Kidney tubule cell (primary cell): ENCODE measurements at places on chromosomes 3 and 15.

- no peak for DNase-seq
Observed at GRCh38 chr3:195794708-195795107, 17.0 kb downstream of the MUC4 start.

GRCh38 chr15:64653757-64654156 is 121.6 kb downstream of the RBPMS2 start:
- no peak for DNase-seq

DNA sequence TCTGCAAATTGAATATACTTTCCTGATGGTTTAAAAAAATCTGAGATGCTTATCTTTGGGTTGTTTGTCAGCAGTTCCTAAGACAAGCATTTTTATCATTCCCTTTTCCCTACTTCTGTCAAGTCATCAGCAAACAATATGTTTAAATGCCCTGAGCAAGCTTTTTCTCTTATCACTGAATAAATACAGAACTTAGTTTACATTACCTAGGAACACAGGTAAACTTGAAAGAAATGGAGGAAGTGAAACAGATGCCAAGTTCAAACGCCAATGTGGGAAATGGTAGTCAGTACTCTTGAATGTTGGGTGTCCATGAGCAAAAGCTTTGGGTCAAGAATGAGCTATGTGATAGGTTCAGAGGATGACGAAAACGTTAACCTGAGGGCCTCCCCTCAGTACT is 17.2 kb upstream of the TCAIM start:
- DNase-seq: no peak

DNA sequence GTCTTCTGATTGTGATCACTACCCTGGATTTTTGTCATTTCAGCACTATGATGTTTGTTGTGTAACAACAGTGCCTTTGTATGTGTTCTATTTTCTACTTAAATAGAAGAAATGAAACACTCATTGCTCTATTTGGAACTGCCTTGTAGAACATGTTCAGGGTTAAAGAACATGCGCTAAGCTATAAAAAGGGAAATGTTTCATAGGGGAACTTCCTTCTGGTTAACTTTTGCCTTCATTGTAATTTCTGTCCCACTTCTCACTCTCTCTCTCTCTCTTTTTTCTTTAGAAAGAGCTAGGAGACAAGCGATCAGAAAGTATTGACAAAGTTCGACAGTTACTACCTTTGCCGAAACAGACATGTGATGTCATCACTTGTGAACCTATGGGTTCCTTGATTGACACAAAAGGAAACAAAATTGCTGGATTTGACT is at the start of gene P2RY12:
P2RY12 (minus strand) TSS at position 13 of the 434 bp plus-strand sequence. CDS start 45,908 bp downstream, outside the sequence.
- no peak for DNase-seq
